Glutamatergic neuron (in vitro differentiated cells): ENCODE measurements at places on chromosomes 7 and 10. TPM values are rescaled to one million over a fixed set of nuclear protein-coding genes. Genes with fewer than 3 reads are reported as not detected.

Gene FAM24B
- total RNA-seq = 15.9 TPM

Gene AKR1D1
- total RNA-seq = not detected

Gene OR6B1
- not detected for total RNA-seq

Gene CDK6
- total RNA-seq = 111 TPM

Gene PRSS37
- total RNA-seq = not detected

Gene SEMA4G
- 46.9 TPM for total RNA-seq

Gene PLCE1
- 0.25 TPM for total RNA-seq

Gene HERC4
- 39.5 TPM for total RNA-seq

Gene ASB10
- total RNA-seq = not detected

Gene AKR1C8
- not detected for total RNA-seq
